ENCODE measurements at places on chromosomes 3 and 15. TPM values are rescaled to one million over a fixed set of nuclear protein-coding genes. Genes with fewer than 3 reads are reported as not detected.

Gene THBS1
- 0.99 TPM for total RNA-seq

Gene LAMB2
- total RNA-seq = 0.39 TPM

- H3K27ac ChIP-seq = no peak overlapping the region
- no peaks in the 10 kb centered on the region for H3K36me3 ChIP-seq
- no peak overlapping the region for H3K4me3 ChIP-seq
- no peak for DNase-seq
- peaks cover 12% of the 10 kb centered on the region for H3K27me3 ChIP-seq
- no peaks in the 10 kb centered on the region for H3K4me1 ChIP-seq
Observed at GRCh38 chr3:72903004-72903403, 15.2 kb downstream of the GXYLT2 start.

DNA sequence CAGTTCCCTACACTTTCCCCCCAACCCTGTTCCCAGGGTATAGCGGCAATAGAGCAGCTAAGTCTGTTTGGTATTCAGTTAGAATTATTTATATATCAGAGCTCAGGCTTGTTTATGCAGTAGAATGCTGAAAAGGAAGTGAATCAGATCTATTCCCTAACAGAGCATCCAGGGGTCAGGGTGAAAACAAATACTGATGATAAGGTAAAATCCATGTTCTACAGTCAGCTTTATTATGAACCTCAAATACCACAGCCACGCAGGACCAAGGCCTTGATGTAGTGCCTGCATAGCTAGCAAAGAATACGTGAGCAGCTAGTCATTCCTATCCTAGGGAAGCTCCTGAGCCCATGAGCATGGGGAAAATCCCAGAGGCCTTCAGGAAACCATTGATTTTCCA, 229.7 kb upstream of the ICE2 start:
- H3K4me3 ChIP-seq = no peak overlapping the region
- DNase-seq = no peak
- no peak overlapping the region for H3K27ac ChIP-seq
- peaks cover 23% of the 10 kb centered on the region for H3K4me1 ChIP-seq
- H3K36me3 ChIP-seq = peaks cover 3% of the 10 kb centered on the region
- no peaks in the 10 kb centered on the region for H3K27me3 ChIP-seq

- no peaks in the 10 kb centered on the region for H3K4me1 ChIP-seq
- no peaks in the 10 kb centered on the region for H3K36me3 ChIP-seq
- no peak for DNase-seq
Observed at GRCh38 chr15:47603026-47603425, 114.3 kb upstream of the SEMA6D start.

DNA sequence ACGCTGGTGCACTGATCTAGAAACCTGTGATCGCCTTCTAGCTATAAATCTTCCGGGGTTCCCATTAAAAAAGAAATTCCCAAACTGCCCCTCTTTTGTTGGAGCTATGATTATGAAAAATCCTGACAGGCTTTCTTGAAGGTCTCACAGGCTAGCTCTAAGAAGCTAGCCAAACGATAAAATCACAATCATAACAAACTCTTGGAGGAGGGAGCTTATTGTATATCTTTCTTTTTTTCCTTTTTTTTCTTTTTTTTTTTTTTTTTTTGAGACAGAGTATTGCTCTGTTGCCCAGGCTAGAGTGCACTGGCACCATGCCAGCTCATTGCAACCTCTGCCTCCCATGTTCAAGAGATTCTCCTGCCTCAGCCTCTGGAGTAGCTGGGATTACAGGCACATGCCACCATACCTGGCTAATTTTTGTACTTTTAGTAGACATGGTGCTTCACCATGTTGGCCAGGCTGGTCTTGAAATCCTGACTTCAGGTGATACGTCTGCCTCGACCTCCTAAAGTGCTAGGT, 72.0 kb downstream of the MYO1E start:
- no peak overlapping the region for H3K27ac ChIP-seq
- H3K27me3 ChIP-seq = peaks cover 20% of the 10 kb centered on the region
- no peak for DNase-seq
- H3K4me3 ChIP-seq = peak overlapping the region; percentile 68

DNA sequence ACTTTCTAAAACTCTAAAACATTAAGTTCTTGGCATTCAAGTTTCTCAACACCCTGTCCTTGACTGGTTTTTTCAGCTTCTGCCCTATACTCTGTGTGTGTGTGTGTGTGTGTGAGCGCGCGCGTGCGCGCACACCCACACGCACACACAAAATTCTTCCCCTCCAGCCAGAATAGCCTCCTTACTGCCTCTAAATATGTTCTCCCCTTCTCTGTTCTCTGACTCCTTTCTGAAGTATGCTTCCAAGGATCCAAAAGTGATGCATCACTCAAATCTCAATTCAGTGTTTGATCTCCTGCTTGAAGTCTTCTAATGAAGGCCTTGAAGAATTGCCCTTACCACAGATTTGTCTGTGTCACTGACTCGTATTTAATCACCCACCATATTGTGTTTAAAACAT, 129.8 kb downstream of the SLC25A26 start:
- H3K27ac ChIP-seq = no peak overlapping the region
- DNase-seq = no peak
- no peaks in the 10 kb centered on the region for H3K27me3 ChIP-seq
- peaks cover 13% of the 10 kb centered on the region for H3K36me3 ChIP-seq
- H3K4me1 ChIP-seq = peaks cover 11% of the 10 kb centered on the region

- no peak overlapping the region for H3K4me3 ChIP-seq
- peak overlapping the region; percentile 13 for H3K27ac ChIP-seq
- H3K4me1 ChIP-seq = no peaks in the 10 kb centered on the region
- peaks cover 20% of the 10 kb centered on the region for H3K27me3 ChIP-seq
- no peaks in the 10 kb centered on the region for H3K36me3 ChIP-seq
Observed at GRCh38 chr3:72093270-72093991, 308.5 kb upstream of the PROK2 start.

All from activated T-cell treated with anti-CD3 and anti-CD28 coated beads, Interleukin-2, amount 50 U/mL, for 72 hours (primary cell).